Neural crest cell (in vitro differentiated cells): ENCODE measurements at places on chromosomes 5 and 9. TPM values are rescaled to one million over a fixed set of nuclear protein-coding genes. Genes with fewer than 3 reads are reported as not detected.
A peak's percentile ranks its signal among the peaks of the same experiment; 100 is the strongest.

GRCh38 chr5:130237721-130238120, 333.5 kb downstream of the CHSY3 start:
- no peak overlapping the region for H3K27ac ChIP-seq
- H3K4me3 ChIP-seq = no peak overlapping the region
- no peak for DNase-seq
- no peaks in the 10 kb centered on the region for H3K36me3 ChIP-seq

- H3K27ac ChIP-seq = no peak overlapping the region
- no peaks in the 10 kb centered on the region for H3K36me3 ChIP-seq
- no peak overlapping the region for H3K4me3 ChIP-seq
- peaks cover 2% of the 10 kb centered on the region for H3K27me3 ChIP-seq
- DNase-seq = no peak
Measured at GRCh38 chr5:170554521-170555267, 50.9 kb downstream of the KCNIP1 start.

- H3K4me3 ChIP-seq = peak overlapping the region; percentile 52
- no peak for DNase-seq
- peaks cover 12% of the 10 kb centered on the region for H3K4me1 ChIP-seq
- H3K27me3 ChIP-seq = peaks cover 71% of the 10 kb centered on the region
- no peaks in the 10 kb centered on the region for H3K36me3 ChIP-seq
- H3K27ac ChIP-seq = no peak overlapping the region
Measured at GRCh38 chr9:122125509-122126330, 32.6 kb upstream of the TTLL11 start.

DNA sequence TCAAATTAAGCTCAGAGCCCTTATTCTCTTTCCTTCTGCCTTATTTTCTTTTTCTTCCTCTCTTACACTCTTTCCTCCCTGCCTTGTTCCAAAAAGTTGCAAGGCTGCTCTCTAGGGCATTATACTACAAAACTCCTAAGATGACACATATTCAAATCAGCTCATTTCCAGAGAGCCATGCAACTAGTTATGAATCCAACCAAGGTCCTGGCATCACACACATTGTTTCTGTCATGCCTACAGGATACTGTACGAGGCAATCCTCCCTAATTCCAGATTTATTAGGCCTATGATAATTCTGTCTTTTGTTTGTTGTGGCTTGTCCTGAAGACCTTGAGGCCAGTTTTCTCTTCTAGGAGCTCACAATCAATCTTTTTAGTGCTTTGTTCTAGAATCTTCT, 87.0 kb upstream of the TBCA start:
- no peak for DNase-seq
- no peak overlapping the region for H3K4me3 ChIP-seq
- peaks cover 14% of the 10 kb centered on the region for H3K27me3 ChIP-seq
- no peaks in the 10 kb centered on the region for H3K4me1 ChIP-seq
- H3K27ac ChIP-seq = no peak overlapping the region
- no peaks in the 10 kb centered on the region for H3K36me3 ChIP-seq

- peaks cover 3% of the 10 kb centered on the region for H3K4me1 ChIP-seq
- DNase-seq = no peak
Measured at GRCh38 chr5:174311121-174311520, 265.6 kb downstream of the NSG2 start.

- H3K27me3 ChIP-seq = no peaks in the 10 kb centered on the region
- no peak for DNase-seq
- H3K36me3 ChIP-seq = no peaks in the 10 kb centered on the region
- no peak overlapping the region for H3K4me3 ChIP-seq
- H3K27ac ChIP-seq = no peak overlapping the region
Measured at GRCh38 chr9:81022177-81022576, 667.2 kb downstream of the TLE1 start.

DNA sequence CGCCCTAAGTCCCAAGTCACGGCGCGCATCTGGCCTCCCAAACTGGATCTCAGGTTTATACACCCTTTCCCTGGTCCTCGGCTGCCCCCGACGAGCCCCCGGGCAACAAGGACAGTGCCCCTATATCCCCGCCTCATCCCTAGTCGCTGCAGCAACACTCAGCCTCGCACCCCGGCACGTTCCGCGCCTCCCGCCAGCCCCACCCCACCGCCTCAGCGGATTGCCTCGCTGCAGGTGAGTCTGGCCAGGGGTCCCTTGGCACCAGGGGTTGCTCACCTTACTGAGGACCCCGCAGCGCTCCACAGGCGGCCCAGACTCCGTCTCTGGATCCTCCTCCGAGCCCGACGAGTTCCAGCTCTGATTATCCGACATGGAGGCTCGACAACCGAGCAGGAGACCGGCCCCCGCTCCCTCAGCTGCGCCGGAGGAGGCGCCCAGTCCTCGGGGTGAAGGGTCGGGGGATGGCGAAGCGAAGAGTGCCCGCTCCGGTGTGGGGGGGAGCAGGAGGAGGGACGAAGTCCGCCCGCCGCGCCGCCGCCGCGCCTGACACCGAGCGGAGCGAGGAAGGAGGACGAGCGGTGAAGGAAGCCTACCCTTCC, 494 bp downstream of the CERT1 start:
- H3K27ac ChIP-seq = peak overlapping the region; percentile 94
- no peaks in the 10 kb centered on the region for H3K27me3 ChIP-seq
- peak overlapping the region; percentile 99 for H3K4me3 ChIP-seq
- H3K36me3 ChIP-seq = peaks cover 3% of the 10 kb centered on the region
- DNase-seq = peak; percentile 18
- peaks cover 41% of the 10 kb centered on the region for H3K4me1 ChIP-seq

GRCh38 chr9:137256856-137257255, 1.7 kb downstream of the NELFB start:
- no peak overlapping the region for H3K27ac ChIP-seq
- peaks cover 10% of the 10 kb centered on the region for H3K4me1 ChIP-seq
- peak overlapping the region; percentile 88 for H3K4me3 ChIP-seq

- H3K36me3 ChIP-seq = peaks cover 11% of the 10 kb centered on the region
- no peak for DNase-seq
- no peak overlapping the region for H3K27ac ChIP-seq
- no peak overlapping the region for H3K4me3 ChIP-seq
- H3K27me3 ChIP-seq = no peaks in the 10 kb centered on the region
- peaks cover 31% of the 10 kb centered on the region for H3K4me1 ChIP-seq
Measured at GRCh38 chr9:94176608-94177007, 82.5 kb upstream of the ZNF169 start.

DNA sequence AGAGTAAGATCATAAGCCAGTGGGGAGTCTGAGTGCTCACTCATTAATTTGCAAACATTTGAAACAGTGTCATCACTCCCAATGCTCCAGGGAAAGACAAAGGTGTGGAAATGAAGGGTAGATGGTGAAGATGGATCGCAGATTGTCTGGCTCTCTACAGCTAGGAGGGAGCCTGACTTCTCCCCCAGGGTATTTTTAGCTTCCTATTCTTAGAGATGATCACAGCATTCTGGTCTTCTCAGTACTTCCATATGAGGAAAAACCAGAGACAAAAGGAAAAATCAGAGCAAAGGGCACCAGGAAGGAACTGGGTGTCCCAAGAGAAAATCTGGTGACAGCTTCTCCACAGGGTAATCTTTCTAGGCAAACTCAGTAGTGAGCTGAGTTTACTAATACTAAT, 401.9 kb upstream of the GRIA1 start:
- H3K4me3 ChIP-seq = no peak overlapping the region
- no peak for DNase-seq
- no peaks in the 10 kb centered on the region for H3K4me1 ChIP-seq
- H3K27me3 ChIP-seq = no peaks in the 10 kb centered on the region
- H3K27ac ChIP-seq = no peak overlapping the region

PCDHB3 gene
- 5.4 and 5.7 TPM in 2 replicates for total RNA-seq

GLDC gene
- total RNA-seq = 37.4 and 37.8 TPM in 2 replicates

DNA sequence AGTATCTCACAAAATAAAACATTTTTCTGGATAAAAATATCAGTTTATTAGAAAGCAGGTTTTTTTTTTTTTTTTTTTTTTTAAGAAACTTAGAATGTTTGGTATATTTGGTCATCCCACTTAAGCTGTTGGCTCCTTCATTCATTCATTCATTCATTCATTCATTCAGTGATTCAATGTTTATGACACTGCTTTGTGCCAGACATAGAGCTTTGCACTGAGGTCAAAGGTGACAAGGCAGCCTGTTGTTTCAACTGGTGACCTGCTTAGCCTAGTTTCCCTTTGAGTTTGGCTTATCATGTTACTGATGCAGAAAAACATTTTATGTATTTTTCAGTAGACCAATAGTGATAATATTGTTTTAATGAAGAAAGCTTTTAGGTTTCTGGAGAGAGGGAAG, 23.5 kb downstream of the CPEB4 start:
- H3K27me3 ChIP-seq = no peaks in the 10 kb centered on the region
- H3K4me1 ChIP-seq = peaks cover 5% of the 10 kb centered on the region
- DNase-seq = no peak
- no peaks in the 10 kb centered on the region for H3K36me3 ChIP-seq
- H3K27ac ChIP-seq = no peak overlapping the region

GRCh38 chr9:97840521-97840920, 12.5 kb upstream of the FOXE1 start:
- peaks cover 89% of the 10 kb centered on the region for H3K27me3 ChIP-seq
- no peak for DNase-seq
- no peaks in the 10 kb centered on the region for H3K4me1 ChIP-seq
- no peak overlapping the region for H3K4me3 ChIP-seq
- no peak overlapping the region for H3K27ac ChIP-seq

DNA sequence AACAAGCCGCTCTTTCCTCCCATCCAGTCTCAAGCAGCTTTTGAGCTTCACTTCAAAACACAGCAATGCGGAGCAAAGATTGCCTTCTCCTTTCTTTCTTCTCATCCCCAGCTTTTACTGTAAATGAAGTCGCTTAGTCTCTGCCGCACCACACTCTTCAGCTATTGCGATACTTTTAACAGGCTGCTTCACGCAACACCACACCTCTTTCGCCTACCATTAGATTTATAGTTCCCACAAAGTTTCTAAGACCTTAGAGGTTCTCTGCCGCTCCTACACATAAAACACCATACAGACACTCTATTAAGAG, 711 bp downstream of the PGGT1B start:
- H3K4me1 ChIP-seq = peaks cover 26% of the 10 kb centered on the region
- peak overlapping the region; percentile 91 for H3K4me3 ChIP-seq
- no peaks in the 10 kb centered on the region for H3K27me3 ChIP-seq

CD14 gene
- total RNA-seq = 0.28 and 0.55 TPM in 2 replicates

IL13 gene
- not detected in 2 replicates for total RNA-seq

DNA sequence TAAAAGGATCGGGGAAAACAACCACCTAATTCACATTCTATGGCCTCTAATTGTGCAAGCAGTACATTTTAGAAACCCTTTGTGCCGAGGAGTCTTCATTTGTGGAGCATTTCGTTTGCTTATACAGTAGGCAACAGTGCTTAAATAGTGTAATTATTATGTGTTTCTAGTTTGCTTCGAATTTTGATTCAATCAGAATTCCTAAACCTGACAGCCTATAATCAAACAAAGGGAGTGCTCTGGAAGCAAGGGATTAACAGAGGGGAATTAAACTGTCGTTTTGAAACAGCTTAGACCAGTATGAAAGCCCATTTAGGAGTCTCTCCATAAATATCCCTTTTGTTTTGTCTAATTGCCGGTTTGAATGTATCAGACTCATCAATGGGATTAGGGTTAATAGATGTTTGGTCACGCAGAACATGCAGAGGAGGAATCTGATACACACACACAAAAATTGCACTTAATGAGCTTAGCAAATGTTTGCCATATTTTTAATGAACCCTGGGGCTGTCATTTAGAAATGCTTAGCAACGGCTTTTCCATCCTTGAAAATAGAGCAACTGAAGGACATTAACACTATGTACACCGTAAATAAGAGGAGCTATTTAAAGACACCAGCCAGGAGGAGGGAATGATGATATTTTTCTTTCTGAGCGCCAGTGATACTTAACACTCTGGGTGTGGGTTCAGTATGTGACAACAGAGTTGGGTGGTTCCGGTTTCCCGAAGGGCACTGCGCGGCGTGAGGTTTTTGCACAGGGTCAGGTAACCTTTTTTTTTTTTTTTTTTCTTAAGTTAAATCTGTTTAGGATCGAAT, 404.7 kb downstream of the TLE4 start:
- peaks cover 41% of the 10 kb centered on the region for H3K4me1 ChIP-seq
- H3K27me3 ChIP-seq = no peaks in the 10 kb centered on the region
- H3K4me3 ChIP-seq = peak overlapping the region; percentile 52

SOHLH1 gene
- total RNA-seq = not detected in 2 replicates

CDX1 gene
- not detected in 2 replicates for total RNA-seq

- no peak overlapping the region for H3K4me3 ChIP-seq
- no peak for DNase-seq
- peaks cover 11% of the 10 kb centered on the region for H3K4me1 ChIP-seq
- no peaks in the 10 kb centered on the region for H3K36me3 ChIP-seq
- peaks cover 28% of the 10 kb centered on the region for H3K27me3 ChIP-seq
Measured at GRCh38 chr5:315488-316209, 5.9 kb upstream of the AHRR start.

SLC34A3 gene
- not detected in 2 replicates for total RNA-seq

PRR16 gene
- not detected in 2 replicates for total RNA-seq

TMEFF1 gene
- total RNA-seq = 43.1 and 47.9 TPM in 2 replicates

DNA sequence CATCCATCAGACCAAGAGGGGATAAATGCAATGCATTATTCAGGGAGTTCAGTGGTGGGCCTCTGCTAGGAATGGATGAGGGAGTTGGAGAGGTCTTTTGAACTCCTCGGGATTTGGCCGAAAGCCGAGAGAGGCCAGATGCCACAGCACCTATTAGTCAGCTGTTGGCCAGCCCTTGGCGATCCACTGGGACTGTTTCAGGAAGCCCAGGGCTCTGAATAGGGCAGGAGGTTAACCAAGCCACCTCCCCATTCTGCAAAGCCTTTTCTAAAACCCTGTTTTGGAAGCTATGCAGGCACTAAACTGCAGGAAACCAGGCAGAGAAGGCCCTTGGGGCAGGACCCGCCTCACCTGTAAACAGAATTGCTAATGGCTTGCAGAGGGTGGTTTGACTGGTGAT, 37.8 kb downstream of the ASTN2 start:
- no peak for DNase-seq
- no peak overlapping the region for H3K4me3 ChIP-seq
- no peaks in the 10 kb centered on the region for H3K36me3 ChIP-seq

TLX3 gene
- total RNA-seq = 0.51 and 0.52 TPM in 2 replicates

C5orf58 gene
- total RNA-seq = not detected in 2 replicates

DNA sequence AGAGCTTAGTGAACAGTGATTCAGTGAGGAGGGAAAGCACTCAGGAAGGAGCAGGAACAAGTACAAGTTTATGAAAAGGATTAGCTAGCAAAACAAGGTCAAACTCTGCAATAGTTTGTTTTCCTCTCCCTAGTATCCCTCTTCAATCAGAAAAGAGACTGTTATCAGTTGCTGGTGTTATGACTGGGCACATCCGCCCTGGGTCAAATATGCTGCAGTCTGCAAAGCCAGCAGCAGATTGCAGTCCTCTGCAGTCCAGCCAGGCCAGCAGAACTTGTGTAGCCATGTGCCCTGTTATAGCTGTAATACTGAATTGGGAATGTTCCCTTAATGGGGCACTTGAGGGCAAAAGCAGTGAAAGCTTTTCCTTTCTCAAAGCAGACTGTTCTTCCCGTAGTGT, 12.0 kb downstream of the PCDHAC2 start:
- peaks cover 5% of the 10 kb centered on the region for H3K36me3 ChIP-seq
- no peak overlapping the region for H3K27ac ChIP-seq
- DNase-seq = no peak
- peaks cover 7% of the 10 kb centered on the region for H3K4me1 ChIP-seq

PKD2L2 gene
- not detected in 2 replicates for total RNA-seq

GRCh38 chr9:92468206-92468605, 14.1 kb downstream of the ASPN start:
- no peaks in the 10 kb centered on the region for H3K27me3 ChIP-seq
- H3K36me3 ChIP-seq = no peaks in the 10 kb centered on the region
- H3K27ac ChIP-seq = no peak overlapping the region
- H3K4me1 ChIP-seq = no peaks in the 10 kb centered on the region
- no peak for DNase-seq
- no peak overlapping the region for H3K4me3 ChIP-seq

- H3K27me3 ChIP-seq = no peaks in the 10 kb centered on the region
- no peak for DNase-seq
- H3K36me3 ChIP-seq = no peaks in the 10 kb centered on the region
- no peak overlapping the region for H3K4me3 ChIP-seq
- H3K4me1 ChIP-seq = peaks cover 21% of the 10 kb centered on the region
Measured at GRCh38 chr5:157918811-157919742, 60.1 kb upstream of the CLINT1 start.

CEMIP2 gene
- 90.2 and 94.4 TPM in 2 replicates for total RNA-seq
